Activated CD4-positive, alpha-beta T cell treated with anti-CD3 and anti-CD28 coated beads for 1 hour (primary cell): ENCODE measurements at places on chromosomes 5 and 9.

- no peak for DNase-seq
Observed at GRCh38 chr5:83556190-83556589, 84.6 kb downstream of the VCAN start.

GRCh38 chr5:80905405-80905804 lies 54.8 kb upstream of the RASGRF2 start:
- DNase-seq: no peak

- DNase-seq: no peak
Observed at GRCh38 chr9:104868687-104869404, 59.1 kb downstream of the ABCA1 start.

DNA sequence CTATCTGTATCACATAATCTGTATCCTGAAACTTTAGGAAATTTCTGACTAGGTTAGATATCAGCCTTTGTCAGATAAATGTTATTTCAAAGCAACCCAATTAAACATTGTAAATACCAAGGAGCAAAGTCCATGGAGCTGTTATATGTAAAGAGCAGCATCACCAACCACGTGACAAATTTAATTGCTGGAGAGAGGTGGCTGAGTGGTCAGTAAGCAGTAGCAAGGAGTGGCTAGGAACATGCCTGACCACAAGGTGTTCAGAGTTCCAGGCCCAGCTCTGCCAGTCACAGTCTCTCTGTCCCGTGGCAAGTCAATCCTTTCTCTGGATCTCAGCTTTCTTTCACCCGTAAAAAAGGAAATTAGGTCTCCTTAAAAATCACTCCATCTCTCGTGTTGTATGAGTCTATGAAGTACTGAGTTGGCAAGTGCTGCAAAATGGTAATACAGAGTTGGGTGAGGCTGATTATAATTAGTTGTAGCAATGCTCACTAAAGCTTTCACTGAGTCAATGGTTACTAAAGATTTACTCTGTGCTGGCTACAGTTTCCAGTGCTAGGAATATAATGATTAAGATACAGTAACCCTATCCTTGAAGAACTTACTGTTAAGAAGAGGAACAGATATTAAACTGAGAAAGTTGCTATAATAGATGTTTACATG lies 166.1 kb downstream of the GNAQ start:
- DNase-seq: no peak

DNA sequence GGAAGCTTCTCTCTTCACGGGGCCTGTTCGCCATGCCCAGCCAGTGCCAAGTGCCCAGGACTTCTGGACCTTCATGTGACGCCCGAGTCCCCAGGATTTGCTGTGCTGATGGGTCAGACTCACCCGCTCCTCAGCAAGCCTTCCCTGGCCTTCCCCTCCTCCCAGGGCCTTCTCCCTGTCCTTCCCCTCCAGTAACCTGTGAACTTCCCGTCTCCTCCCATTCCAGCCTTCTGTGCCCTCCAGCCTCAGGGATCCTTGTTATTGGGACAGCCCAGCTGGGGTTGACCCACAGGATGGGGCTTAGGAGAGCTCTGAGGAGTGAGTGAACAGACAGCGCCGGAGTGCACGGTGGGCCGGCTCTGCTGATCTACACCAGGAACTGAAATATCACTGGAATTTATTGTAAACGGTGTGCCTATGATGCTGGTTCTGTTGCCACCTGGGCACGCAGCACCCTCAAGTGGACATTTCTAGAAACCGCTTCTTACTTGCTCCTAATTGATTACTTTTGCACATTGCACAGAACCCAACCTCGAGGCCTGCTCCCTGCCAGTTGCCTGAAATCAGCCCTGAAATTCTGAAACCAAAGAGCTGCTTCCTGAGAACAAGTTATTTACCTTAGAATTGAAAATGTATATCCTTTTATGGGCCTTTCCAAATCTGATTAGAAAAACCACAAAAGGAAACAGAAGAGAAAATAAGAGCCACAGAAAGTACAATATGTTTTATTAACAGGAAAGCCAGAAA lies 1.5 kb downstream of the SPAAR start:
- DNase-seq: no peak

DNA sequence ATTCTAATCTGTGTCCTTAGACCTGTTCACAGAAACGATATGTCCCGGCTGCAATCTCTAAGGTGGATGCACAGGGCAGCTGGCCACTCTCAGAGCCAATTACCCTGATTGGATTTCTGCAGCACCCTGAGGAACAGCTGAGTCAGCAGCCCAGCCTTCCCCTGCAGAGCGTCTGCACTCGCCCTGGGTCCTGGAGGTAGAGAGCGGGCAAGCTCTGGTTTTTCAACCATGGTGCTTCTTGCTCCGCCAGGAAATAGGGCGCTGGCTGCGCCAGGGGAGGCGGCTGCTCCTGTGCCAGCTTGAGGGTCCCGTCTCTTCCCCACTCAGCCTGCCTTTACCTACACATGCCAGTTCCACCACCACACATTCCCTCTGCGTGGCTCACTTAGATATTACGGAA lies 19.2 kb downstream of the NDUFS6 start:
- no peak for DNase-seq

- no peak for DNase-seq
Observed at GRCh38 chr9:91342575-91342974, 19.1 kb downstream of the AUH start.

- no peak for DNase-seq
Observed at GRCh38 chr9:85038061-85038460, 368.5 kb downstream of the NTRK2 start.

- no peak for DNase-seq
Observed at GRCh38 chr5:111774525-111774924, 17.5 kb upstream of the NREP start.

- DNase-seq: no peak
Observed at GRCh38 chr5:56564541-56565282, 250.6 kb upstream of the MAP3K1 start.

DNA sequence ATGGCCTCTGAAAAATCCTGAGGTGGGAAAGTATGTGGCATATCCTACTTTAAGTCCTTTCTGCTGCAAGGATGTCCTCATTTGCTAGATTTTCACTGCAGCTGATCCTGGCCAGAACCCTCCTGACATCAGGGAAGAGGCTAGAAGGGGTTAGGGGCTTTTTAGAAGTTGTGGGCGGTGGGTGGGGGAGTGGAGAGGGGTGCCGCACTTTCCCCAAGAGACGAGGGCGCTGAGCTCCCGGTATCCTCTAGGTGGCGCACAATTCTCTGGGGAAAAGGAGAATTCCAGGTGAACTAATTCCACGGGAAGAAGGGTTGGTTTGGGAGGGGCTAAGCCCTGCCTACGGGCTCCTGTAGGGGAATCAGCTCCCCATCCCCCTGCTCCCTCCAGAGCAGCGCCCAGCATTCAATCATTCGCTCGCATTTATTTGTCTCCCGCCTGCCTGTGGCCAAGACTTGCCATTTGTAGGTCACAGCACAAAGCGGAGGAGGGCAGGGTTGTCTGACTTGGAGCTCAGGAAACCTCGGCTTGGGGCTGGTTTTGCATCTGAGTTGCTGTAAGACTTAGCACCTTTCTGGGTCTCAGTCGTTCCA lies 42.9 kb upstream of the HAND1 start:
- DNase-seq: no peak

DNA sequence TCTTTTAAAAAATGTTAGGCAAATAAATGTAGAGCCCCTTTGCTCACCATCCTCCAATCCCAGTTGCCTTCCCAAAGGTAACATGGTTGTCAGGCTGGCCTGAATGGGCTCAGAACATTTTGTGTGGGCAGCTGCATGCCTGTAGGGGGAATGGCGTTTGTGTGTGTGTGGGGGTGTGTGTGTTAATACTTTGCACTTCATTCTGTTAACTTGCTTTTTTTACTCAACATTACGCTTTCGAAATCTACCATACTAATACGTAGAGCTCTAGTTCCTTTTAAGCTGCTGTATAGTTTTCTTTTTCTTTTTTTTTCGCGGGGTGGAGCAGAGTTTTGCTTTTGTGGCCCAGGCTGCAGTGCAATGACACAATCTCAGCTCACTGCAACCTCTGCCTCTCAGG lies 14.0 kb downstream of the MYOZ3 start:
- no peak for DNase-seq

DNA sequence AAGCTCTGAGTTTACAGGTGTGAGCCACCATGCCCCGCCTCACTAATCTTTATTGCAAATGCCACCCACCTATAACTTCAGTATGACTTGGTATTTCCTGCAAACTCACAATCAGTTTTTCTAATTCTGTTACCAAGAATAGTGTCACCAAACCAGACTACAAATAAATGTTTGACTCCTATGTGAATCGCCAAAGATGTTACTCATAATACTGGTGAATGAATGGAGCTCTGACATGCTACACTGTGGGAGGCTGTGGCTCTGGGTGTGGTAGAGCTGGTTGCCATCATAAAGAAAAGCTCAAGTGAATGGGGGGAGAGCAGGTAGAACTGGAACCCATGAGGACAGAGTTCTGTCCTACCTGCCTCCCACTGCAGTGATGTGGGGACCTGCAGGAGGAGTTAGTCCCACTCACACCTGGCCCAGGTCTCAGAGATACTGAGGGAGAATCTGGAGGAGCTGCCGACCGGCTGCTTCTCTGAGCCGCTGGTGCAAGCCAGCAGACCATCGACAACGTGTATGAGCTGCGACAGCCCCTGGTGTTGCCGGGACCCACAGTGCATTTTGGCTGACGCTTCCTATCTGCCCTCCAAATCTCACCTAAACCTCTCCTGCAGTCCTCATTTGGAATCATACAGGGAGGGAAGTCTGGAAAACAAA lies 95.7 kb downstream of the ENTREP1 start:
- no peak for DNase-seq

DNA sequence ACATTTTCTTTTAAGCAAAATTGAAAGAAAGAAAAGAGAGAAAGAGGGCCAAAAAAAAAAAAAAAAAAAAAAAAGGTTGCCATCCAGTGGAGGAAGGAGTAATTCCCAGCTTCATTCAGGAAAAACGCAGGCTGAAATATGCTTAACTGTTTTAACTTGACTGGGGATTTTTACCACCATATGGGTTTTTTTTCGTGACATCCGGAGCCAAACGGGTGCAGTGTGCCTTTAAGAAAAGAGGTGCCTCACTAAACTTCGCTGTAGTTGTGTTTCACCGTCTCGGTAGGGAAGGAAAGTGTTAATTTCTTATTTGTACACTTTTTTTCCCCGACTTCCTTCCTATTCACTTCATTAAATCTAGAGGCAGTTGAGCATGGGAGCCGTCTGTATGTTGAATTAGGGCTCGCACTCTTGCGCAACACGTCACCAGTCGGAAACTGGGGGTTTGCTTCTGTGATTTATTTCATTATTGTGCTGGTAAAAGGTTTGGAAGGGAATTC lies 143.0 kb downstream of the SMARCA2 start:
- peak; percentile 10 for DNase-seq

- no peak for DNase-seq
Observed at GRCh38 chr5:180104168-180104530, 32.6 kb upstream of the RNF130 start.

- DNase-seq: peak; percentile 20
Observed at GRCh38 chr5:139565411-139566305, 4.5 kb downstream of the UBE2D2 start.

GRCh38 chr9:101376111-101376848 lies 8.5 kb downstream of the BAAT start:
- no peak for DNase-seq

DNA sequence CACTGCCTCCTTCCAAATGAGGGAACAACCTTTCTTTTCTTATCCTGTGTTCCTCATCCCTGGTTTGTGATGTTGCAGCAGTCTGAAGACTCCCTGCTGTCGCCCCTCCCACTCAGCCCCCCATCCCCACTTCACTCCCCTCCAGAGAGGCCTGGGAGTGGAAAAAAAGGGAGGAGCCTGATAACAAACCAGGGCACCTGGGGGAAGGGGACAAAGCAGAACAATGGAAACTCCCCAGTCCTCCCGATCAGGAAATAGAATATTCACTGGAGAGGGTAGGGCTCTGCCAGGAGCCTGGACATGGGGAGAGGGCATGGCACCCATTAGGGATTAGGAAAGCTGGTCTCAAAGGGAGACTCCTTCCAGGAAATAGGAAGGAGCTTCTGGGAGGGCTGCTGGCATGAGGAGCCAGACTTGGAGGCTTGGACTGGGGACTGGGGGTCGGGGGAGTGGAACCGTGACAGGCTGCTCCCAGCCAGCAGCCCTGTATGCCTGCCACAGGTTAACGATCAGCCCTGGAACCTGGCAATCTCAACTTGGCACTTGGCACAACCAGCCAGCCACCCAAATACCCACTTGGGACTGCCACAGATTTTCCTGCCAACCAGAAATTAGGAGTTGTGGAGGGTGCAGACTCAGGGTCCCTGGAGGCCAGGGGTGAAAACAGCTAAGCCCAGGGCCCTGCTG lies 20.0 kb downstream of the PCDH1 start:
- DNase-seq: no peak

DNA sequence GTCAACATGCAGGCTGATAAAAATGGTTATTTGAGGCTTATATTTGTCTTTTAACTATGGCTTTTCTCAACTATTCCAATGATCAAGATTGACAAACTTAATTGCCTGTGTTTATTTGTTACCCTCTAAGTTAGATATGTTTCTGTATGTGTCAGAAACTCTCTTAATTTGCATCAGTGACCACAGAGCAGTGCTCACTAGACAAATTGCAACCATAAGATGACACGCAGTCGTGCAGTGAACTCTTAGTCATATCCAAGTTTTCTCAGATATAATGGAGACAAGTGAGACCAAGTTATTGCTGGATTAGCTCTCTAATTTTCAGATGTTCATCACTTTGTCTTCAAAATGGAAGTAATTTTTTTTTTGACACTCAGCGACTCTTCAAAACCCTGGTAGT lies 342.2 kb upstream of the RFX3 start:
- DNase-seq: no peak

- DNase-seq: no peak
Observed at GRCh38 chr9:3736161-3736560, 210.4 kb upstream of the RFX3 start.

DNA sequence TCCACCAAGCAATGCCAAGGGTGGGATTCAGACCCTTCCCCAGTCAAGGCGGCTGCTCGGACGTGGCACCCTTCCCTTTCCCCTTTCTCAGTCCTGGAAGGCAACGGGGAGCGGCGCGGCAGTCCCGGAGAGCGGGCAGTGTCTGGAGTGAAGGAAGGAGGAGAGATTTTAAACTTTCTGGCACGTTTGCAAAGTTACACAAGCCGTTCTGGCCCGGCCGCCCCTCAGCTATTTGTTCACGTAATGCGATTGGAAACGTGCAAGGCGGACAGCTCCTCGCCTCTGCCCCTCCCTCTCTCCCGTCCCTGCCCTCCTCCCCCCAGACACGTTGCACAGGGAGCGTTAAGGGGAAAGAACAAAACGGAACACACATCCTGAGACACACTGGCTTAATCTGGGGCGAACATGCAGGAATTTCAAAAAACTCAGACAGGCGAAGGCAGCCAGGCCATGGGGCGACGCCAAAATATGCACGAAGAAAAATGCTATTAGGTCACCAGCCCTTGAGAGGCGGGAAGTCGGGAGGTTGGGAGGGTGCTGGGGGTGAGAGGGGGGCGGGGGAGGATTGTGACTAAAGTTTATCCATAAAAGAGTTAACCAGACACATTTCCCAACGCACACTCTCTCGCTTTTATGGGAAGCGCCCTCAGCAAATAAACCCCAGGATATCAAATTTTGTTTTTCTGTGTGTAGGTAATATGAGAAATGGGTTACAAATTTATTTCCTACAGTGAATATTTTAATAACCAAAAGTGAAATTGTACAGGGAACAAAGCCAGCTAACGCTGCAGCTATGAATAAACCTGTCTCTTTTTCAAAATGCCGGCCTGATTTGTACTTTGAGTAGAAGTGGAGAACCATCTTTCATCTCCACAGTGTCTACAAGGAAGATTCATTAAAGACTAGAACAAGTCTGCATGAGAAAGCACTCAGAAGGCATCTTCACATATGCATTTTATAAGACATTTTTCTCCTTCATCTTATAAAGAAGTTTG lies at the start of gene LOX:
LOX (minus strand) TSS at position 144 of the 995 bp plus-strand sequence. CDS start 274 bp downstream, outside the sequence.
- DNase-seq: no peak

- DNase-seq: peak; percentile 71
Observed at GRCh38 chr9:127921557-127922120, 4.8 kb upstream of the ST6GALNAC4 start.

- DNase-seq: no peak
Observed at GRCh38 chr9:134653259-134654009, 11.8 kb downstream of the COL5A1 start.
